KG1 (cell line): ENCODE measurements at places on chromosomes 3 and 15.

GRCh38 chr3:187516446-187517185, 148.4 kb downstream of the RTP4 start:
- DNase-seq: no peak

DNA sequence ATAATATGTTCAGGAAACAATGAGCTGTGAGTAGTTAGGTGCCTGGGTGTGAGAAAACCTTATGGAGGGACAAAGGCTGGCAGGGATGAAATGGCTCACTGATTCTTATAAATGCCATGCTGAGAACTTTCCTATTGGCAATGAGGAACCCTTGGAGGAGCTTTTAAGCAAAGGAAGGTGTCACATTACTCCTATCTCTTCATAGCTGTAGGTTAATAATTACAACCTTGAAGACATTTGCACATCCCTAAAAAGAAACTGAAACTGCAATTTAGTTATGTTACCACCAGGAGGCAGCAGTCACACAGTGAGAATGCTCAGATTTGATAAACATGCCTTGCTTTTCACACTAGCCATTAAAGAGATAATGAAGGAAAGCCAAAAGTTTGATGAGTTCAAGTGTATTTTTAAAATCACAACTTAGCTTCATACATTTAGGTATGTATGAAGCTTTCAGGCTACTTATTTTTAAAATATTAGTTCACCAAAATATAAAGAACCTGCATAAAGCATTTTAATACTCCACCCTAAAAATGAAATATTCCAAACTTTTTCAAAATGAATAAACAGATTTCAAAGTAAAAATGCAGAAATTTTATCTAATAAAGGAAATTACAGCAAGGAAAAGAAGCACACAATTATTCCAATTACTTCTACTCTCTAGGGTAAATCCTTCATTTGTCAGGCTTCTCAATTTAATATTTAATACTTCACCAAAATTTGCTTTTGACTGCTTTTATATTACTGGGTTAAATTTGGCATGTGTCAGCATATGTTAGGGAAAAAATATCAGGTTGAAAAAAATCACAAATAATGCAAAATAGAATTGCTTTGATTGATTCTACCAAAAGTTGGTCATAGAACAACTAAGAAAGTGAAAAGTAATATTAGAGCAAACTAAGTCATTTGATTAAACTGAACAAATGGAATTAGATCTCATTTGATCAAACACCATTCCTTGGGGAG, 136.9 kb upstream of the SLC2A2 start:
- no peak for DNase-seq

DNA sequence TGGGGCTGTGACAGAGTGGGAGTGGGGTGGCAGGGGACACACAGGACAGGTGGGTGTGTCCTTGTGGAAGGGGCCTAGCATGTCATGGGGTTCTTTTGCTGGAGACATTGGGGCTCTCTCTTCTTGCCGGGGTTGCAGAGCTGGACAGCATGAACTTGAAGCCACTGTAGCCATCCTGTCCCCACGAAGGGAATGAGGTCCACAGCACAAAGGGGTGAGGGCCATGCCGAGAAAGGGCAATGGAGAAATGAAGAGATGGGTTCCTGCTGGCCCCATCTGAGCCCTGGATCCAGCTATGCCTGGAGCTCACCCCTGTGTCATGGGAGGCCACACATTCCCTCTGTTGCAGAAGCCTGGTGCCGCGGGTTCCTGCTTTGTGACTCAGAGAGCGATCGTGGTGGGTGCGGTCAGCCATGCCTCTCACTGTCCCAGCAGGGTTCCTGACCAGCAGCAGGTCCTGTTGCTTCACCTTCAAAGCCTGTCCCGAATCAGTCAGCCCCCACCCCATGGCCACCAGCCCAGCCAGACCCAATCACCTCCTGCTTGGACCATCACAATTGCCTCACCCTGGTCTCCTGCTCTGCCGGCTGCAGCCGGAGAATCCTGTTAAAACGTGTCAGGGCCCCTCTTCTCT, 50.0 kb downstream of the DNAJB8 start:
- DNase-seq: no peak

- no peak for DNase-seq
Observed at GRCh38 chr3:65473736-65474135, 565.0 kb downstream of the MAGI1 start.

DNA sequence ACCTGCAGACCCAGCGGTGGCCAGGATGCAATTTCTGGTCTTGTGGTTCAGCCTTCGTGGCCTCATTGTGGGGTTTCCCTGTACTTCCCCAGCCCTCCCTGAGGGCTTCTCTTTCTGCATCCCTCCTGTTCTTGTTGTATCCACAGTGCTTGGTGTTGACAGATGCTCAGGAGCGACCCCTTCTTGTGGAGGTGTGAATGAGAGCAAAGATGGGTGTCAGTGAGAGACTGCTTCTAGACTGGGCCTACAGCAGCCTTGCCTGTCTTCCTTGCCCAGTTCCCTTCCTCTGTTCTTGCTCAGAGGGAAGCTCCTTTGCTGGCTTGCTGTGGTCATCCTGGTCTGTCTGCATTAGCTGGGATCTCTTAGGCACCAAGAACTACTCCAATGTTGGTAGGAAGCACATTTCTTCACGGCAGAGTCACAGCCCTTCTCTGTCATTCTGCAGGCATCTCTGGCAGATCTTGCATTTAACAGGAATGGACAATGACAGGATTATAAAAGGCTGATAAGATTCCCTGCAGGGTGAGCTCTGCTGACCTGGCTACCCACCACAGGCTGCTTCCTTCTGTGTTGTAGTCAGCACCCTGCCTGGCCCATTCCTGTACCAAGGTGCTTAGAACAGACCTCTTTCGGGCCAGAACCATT, 317.8 kb upstream of the C2CD4B start:
- no peak for DNase-seq

GRCh38 chr15:39301589-39301999, 279.3 kb upstream of the THBS1 start:
- DNase-seq: no peak

DNA sequence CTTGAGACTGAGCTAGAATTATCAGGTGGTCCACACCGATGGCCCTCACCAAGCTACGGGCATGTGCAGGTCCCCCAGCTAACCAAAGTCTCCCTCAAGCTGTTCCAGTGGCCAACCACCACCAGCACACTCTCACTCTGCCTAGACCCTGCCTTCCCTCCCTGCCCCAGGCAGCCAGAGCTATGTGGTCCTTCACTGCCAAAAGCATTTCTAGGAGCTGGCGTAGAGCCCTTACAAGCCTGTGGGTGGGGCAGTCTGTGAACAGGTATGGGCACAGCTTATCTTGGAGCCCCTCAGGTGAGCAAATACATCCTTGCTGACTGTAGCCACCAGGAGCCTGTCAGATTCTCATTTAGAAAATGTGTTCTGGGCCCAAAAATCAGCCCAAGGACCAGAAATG, 159.8 kb upstream of the PPP2R3A start:
- DNase-seq: no peak

DNA sequence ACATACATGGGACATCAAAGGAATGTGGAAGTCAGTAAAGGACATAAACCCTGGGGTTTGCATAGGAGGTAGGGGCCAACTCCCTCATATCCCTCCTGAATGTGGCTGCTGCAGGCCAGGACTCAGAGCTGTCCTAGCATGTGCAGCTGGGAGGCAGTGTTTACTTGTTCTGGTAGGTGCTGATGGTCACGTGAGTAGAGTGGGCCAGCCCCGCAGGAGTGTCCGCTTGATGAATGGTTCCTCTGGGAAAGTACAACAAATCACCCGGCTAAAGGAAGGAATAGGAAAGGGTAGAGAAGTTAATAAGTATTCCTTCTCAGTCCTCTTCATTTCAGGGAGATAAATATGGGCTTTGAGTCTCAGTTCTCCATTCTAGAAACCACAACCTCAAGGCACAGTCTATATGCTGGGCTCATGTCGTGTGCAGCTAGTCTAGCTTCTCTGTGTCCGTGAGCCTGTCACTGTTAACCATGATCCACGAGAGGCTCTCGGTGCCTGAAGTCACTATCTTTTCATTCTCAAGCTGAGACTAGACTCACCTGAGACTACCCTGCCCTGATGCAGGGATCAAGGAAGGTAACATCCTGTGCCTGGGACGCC, 17.9 kb downstream of the RIOX2 start:
- no peak for DNase-seq

- DNase-seq: no peak
Observed at GRCh38 chr3:106342386-106342785, 473.6 kb upstream of the CBLB start.

DNA sequence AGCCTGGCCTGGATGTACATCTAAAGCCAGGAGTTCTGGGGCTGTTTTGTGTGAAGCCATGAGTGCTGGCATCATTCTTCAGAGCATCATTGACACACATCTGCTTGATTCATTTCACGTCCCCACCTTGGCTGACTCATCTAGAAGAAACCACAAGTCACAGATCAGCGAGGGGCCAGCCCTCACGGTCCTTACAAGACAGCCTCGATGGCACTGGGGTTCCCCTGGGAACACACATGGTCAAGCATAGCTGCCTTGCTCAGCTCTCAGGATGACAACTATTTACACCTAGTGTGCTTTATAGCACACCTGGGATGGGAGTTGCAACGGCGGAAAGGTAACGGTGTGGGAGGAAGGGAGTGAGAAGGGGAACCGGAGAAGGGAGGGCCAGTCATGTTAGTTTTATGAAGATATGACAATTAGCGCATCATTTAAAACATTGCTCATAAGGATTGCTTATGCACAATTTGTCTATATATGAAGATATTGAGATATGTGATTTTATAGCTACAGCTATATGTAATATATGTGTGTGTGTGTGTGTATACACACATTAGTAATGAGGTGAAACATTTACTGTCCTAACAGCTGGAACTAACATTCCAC, 227.1 kb downstream of the RPLP1 start:
- DNase-seq: no peak

DNA sequence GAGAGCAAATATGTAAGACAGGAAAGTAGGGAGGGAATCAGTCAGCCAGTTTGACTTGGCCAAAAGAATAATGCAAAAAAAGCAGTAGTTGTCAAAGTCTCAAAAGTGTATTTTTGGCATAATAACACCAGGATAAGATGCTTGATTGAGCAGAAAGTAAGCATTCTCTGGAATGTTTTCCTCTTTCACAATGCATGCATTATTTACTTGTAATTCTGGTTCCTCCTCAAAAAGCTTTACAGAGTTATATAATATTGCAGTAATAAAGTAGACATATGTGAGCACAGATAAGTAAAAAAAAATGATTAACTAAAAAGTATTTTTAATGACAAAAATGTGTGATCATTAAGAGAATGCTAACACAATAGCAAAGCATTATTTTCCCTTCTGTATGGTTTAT, 285.9 kb upstream of the BCHE start:
- no peak for DNase-seq

DNA sequence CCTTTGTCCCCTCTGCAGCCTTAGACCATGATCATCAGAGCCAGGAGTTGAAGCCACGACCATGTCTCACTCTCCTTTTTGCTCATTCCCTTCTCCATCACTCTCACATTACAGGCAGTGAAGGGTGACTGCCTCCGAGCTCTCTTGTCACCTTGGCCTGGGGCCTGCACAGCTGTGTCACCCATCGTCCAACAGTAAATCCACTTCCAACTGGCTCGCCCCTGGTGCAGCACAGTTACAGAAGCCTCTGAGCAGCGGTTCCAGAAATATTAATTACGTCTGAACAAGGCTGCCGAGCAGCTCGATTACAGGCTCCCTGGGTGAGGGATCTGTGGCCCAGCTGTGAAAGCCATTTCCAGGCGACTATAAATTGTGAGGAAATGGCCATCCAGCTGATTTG, 528.2 kb downstream of the NR2F2 start:
- DNase-seq: no peak

- no peak for DNase-seq
Observed at GRCh38 chr3:50708620-50709019, 33.9 kb downstream of the DOCK3 start.

GRCh38 chr3:117842086-117842485, 1132.5 kb downstream of the TUSC7 start:
- DNase-seq: no peak

- no peak for DNase-seq
Observed at GRCh38 chr3:56725175-56725574, 42.1 kb upstream of the TASOR start.

GRCh38 chr15:51289290-51289689, 49.1 kb downstream of the CYP19A1 start:
- no peak for DNase-seq

DNA sequence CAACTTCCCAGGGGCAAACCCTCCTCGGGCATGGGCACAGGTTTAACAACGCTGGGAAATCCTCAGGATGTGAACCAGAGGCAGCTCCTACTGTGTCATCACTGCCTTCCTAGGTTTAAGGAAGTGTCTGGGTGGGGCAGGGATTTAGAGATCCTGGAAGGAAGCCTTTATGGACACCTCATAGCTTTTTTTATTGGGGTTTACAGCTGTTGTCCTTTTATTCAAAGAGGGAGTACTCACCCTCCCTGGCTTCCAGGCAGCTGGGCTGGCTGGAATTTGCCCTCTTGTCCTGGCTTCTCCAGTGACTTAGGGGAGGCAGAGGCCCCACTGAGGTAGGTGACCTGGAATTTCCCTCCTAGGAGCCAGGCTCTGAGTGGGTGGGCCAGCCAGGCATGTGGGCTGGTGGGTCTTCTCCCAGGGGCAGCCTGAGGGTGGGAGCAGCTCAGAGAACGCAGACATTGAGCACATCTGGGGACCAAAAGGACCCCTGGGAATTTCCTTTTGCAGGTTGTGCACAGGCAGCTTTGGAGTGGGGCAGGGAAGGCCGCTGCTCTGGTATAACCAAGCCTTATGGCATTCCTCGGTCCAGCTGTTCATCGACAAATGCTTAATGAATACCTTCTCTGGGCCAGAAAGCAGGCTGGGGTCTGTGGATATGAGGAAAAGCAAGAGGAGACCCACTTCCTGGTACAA, 13.5 kb upstream of the FAM3D start:
- DNase-seq: no peak

- DNase-seq: no peak
Observed at GRCh38 chr3:108527817-108528216, 17.4 kb upstream of the MYH15 start.

DNA sequence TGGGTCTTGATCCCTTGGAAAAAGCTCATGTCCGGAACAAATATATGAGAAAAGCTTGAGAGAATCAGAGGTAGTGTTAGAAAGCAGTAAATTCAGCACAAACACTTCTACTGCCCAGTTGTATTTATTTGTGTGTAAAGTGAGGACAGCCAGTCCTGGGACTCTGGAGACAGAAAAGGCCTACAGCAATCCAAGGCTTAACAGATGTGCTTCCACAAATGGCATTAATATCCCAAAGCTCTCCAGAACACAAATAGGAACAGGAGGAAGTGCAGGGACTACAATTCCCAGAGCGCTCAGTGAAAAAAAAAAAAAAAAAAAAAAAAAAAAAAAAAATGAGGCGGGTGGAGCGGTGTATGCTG, 390 bp upstream of the AP2M1 start:
- no peak for DNase-seq

GRCh38 chr3:33360136-33360825, 79.9 kb downstream of the UBP1 start:
- DNase-seq: no peak

- DNase-seq: no peak
Observed at GRCh38 chr3:197478746-197479668, 76.8 kb downstream of the BDH1 start.

GRCh38 chr3:72960812-72961518, 35.6 kb upstream of the PPP4R2 start:
- no peak for DNase-seq

- DNase-seq: no peak
Observed at GRCh38 chr3:151395806-151396205, 11.3 kb upstream of the P2RY12 start.
